Suppressor macrophage (primary cell): ENCODE measurements at places on chromosomes 3 and 15.

DNA sequence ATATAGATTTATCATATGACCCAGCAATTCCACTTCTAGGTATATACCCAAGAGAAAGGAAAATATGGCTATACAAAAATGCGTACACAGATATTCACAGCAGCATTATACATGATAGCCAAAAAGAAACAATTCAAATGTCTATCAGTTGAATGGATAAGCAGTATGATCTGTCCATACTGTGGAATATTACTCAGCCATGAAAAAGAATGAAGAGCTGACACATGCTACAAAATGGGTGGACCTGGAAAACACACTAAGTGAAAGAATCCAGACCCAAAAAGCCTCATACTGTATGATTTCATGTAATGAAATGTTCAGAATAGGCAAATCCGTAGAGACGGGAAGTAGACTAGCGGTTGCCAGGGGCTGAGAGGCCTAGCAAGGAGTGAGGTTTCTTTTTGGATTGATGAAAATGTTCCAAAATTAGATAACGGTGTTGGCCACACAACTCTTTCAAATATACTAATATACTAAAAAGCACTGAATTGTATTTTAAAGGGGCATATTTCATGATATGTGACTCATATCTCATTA lies 33.4 kb downstream of the FGD5 start:
- DNase-seq = no peak

DNA sequence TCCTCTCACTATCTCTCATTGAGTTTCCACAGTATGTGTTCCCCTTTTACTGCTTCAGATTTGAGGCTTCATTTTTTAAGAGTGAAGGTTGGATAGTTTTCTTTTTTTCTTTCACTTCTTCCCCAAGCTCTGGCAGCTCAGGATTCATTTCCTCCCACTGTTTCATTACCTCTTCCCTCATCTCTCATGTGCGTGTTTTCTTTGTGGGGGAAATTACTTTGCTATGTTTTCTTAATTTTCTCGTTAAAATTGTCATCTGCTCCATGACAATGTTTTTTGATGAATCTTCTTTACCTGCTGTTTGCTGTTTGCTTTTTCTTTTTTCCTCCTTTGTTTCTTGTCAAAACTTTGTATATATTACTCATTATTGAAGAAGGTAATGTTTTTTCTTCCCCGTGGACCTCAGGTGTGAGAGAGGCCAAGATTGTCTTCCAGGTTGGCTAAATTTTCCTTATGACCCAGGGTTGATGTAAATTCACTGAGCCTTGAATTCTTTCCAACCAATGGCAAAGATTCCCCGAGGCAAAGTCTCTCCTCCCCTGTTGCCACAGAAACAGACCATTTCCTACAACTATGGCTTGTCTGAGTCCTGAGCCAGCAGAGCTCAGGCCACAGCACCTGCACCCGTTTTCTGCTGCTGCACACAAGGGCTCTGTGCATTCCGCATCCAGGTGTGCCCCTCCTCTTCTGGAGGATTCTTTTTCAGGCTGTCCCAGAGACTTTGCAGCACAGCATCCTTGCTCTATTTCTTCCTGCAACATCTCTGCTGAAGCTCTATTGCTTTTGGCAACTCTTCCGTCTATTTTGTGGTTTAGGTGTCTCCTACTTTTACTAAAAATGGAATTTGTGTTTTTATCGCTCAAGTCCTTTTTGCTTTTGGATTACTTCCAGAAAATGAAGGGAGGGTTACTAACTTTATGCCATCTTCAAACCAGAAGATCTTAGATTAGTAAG lies 66.1 kb downstream of the NOX5 start:
- peak; percentile 4 for DNase-seq

GRCh38 chr3:179750720-179751328 lies 98.0 kb downstream of the USP13 start:
- DNase-seq = peak; percentile 50

GRCh38 chr3:27696906-27697305 lies 25.2 kb downstream of the EOMES start:
- no peak for DNase-seq

DNA sequence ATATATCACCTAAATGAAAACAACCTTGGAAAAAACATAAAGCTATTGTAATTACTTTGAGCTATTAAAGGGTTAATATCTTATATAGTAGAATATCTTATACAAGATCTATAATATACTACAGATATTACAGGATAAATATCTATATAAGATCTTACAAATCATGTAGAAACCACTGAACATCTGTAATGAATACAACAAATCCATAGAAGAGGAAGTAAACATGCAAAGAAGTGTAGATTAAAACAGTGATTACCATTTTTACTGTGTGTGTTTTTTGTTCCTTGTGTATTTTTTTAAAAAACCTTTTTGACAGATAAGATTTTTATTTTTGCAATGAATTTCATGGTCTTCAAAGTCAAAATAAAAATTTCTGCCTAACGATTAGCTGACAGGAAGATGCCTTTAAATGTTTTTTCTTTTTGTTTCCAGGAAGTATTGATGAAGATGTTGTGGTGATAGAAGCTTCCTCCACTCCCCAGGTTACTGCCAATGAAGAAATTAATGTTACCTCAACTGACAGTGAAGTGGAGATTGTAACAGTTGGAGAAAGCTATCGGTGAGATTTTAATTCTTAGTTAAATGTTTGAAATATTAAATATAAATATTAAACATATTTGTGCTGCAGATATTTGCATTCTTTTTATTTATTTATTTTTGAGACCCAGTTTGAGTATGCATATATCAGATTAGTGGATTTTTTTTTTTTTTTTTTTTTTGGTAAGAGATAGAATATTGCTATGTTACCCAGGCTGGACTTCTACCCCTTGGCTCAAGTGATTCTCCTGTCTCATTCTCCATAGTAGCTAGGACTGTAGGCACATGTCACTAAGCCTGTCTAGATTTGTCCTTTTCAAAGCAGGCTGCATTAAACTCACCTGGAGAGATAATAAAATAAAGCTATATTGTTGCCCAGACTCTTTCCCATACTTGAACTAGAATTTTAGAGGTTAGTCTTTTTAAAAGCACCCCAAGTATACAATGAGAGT lies 52.8 kb upstream of the CCNB2 start:
- no peak for DNase-seq

- DNase-seq = no peak
These were observed 14.1 kb downstream of the HDDC3 start for GRCh38 chr15:90918034-90918788.

- DNase-seq = no peak
These were observed 9.4 kb downstream of the TGFBR2 start for GRCh38 chr3:30615615-30616346.

- DNase-seq = no peak
These were observed 123.0 kb downstream of the VGLL3 start for GRCh38 chr3:86867982-86868381.

DNA sequence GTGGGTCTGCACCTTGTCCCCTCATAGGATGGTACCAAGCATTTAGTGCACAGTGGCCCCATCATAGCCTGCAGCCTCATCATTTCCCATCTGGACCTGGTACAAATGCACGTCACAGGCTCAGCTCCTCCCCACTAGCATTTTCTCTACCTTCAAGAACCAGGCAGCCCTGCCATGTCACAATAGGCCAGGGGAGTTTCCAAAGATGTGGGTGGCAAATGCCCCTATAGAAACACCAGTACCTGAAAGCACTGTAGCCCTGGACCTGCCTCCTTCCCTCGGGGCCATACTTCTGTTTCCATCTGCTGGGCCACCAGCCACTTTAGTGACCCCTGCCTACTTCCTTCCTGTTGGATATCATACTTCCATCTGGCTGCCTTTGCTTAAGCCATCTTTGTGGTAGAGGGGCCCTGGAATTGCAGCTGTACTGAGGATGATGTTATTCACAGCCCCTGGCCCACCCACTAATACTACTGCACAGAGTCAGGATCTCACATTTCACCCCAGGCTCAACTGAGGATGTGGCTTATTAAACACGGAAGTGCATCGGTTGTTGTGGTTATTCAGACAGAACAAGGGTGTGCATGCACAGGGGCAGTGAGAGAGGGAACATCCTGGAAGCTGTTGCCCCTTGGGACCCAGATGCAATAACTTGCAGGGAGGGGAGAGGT lies 3.8 kb downstream of the TCTA start:
- DNase-seq = peak; percentile 35

- no peak for DNase-seq
These were observed 291.0 kb downstream of the CLSTN2 start for GRCh38 chr3:140225996-140226395.

- no peak for DNase-seq
These were observed 30.8 kb upstream of the CPB1 start for GRCh38 chr3:148796799-148797198.

DNA sequence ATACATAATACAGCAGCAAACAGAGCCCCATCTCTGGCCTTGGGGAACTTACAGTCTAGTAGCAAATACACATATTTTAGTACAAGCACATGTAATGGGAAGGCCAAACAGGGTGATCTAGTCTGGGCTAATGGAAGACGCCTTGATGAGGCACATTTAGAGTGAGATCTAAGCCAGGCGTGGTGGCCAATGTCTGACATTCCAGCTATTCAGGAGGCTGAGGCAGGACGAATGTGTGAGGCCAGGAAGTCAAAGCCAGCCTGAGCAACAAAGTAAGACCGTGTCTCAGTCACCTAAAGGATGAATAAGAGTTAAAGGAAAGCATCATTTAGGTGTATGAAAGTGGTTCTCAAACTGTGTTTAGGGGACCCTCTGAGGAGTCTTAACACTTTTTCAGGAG lies 291.9 kb downstream of the MAGI1 start:
- no peak for DNase-seq

GRCh38 chr15:66560856-66561525 lies 4.8 kb downstream of the LCTL start:
- DNase-seq = no peak

- no peak for DNase-seq
These were observed 93.9 kb downstream of the WNT7A start for GRCh38 chr3:13785853-13786436.

GRCh38 chr3:160981217-160981938 lies 123.8 kb downstream of the B3GALNT1 start:
- DNase-seq = peak; percentile 82

DNA sequence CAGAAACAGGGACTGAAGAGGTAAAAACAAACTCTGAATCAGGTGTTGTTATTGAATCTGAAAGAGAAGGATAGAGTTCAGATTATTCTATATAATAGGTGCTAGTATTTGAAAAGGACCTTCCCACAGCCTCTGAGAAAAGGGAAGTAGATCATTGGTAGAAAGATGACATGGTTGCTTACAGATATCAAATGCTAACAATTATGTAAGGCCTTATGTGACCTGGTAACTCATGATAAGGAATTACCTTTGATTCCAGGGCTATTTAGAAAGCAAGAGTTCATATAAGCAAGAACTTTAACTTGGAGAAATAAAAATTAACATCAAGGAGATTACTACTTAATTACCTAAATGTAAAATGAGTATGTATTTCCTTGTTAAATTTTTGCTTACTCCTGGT lies 7.6 kb downstream of the SLC27A2 start:
- no peak for DNase-seq

GRCh38 chr3:184465883-184466412 lies 86.1 kb downstream of the CHRD start:
- no peak for DNase-seq

DNA sequence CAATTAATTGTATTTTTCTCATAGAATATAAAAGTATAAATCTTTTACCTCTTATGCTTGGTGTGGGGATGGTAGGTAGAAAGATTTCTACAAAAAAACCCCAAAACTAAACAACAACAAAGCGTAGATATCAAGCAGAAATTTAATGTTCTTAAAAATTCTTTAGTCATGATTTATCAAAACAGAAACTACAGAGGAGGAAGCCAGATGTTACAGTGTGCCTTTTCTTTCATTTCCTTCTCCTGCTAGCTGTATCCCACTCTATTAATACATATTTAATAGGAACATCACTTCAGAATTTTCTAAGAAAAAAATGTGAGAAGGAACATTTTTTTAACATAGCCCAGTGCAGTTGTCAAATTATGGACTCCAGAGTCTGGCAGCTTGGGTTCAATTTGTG lies 420.6 kb downstream of the TUSC7 start:
- DNase-seq = no peak

- DNase-seq = no peak
These were observed 169.3 kb upstream of the TPM1 start for GRCh38 chr15:62873203-62873602.

DNA sequence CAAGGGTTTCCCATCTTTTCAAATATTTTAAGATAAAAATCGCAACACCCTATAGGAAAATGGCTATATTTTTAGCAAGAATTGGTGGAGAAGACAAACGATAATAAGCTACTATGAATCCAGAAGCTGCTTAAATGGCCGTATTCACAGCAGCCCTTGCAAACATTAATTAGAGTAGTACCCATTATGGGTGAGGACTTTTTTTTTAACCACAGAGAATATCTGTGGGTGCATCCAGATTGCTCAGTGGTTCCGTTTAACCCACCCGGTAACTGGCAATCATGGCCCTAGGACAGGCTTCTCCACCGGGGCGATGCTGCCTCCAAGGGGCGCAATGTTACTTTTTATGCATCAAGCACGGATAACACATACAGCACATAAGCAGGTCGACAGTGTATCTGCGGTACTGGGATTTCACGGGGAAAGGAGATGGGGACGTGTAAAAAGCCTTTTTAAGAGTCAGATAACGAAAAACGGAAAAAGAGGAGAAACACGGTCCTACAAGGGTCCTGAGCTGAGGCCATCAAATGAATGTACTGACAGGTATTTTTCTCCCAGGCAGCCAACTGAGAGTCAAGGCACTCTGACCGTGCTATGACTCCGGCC lies 968 bp upstream of the TMEM266 start:
- DNase-seq = peak; percentile 67

DNA sequence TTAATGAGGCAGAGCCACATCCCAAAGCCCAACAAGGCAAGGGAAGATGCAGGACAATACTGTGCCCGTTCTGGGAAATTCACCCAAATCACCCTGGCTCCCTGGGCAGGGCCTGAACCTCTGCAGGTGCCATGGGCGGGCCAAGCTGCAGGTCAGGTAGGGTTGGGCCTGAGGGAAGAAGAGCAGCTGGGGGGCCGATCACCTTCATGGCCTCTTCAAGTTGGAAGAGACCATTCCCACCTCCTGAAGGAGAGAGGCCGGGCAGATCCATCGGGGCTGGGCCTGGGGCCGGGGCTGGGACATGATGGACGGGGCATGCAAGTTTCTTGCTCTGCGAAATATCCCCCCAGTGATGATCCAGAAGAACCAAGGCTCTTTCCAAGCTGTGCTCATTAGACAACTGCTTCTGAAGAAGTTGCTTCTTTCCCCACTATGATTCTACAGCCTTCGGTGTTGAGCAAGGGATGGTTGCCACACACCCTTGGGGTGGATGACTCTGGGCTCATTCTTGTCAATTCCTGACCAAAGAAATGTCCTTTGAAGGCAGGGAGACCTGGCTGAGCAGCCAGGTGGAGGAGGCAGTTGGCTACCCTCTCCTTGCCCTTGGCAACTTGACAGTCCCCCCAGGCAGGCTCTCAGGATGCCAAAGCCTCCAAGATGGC lies 38.2 kb downstream of the KLHL25 start:
- DNase-seq = peak; percentile 67
